AG08395 (cell line): ENCODE measurements at places on chromosomes 6 and 20.

GRCh38 chr6:93677264-93677965, 258.1 kb upstream of the EPHA7 start:
- no peak for DNase-seq

DNA sequence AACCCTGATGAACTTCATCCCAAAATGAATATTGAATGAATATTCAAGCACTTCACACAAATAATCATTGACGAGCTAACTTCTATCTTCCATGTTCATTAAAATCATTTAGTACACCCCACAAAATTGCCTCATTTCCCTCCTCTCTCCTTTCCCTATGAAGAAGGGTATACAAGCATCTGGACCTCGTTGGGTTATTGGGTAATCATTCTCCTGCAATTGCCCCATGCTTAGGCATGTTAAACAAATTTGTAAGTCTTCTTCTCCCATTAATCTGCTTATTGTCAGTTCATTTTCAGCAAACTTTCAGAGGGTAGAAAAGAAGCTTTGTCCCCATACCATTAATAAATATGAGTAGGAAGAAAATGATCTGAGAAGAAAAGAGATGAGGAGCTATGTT, 27.6 kb downstream of the PRKN start:
- DNase-seq, result no peak

- no peak for DNase-seq
Observed at GRCh38 chr20:57780398-57780797, 70.6 kb upstream of the PMEPA1 start.

DNA sequence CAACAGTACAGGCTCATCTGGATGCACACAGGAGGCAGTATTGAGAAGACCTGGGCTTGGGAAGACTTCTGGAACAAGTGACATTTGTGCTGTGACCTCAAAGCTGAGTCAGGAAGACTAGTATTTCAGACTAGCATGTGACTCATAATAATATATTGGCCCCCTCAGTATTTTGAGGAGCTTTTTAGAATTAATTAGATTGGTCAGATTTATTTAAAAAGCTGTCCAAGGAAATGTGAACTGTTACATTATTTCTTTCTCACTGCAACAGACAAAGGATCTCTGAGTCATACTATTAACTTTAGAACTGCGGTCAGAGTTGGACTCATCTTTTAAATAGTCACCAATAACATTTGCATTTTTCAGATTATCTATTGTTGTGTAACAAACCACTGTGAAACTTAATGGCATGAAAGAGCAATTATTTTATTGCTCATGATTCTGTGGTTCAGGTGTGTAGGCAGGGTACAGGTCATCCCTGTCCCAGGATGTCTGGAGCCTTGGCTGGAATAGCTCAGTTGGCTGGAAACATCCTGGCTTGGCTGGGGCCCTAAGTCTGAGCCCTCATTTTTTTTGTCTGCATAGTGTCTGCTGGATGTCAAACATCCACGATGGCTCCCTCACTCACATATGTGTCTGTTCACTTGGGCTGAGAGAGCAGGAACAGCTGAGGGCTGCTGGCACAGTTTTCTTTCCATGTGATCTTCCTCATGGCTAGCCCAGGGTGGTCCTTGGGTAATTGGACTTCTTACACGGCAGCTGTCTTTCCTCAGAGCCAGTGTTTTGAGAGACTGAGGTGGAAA, 46.9 kb downstream of the MAP3K4 start:
- peak; percentile 79 for DNase-seq

- DNase-seq, result no peak
Observed at GRCh38 chr6:10175362-10175761, 239.5 kb downstream of the TFAP2A start.
